ENCODE measurements at places on chromosomes 12 and 14. TPM values are rescaled to one million over a fixed set of nuclear protein-coding genes. Genes with fewer than 3 reads are reported as not detected.

The ANKRD52 gene
- total RNA-seq, result 24.6 TPM

The CEP170B gene
- 9.5 TPM for total RNA-seq

The GPR162 gene
- total RNA-seq, result 4.4 TPM

GRCh38 chr12:12701457-12701856 is 5.5 kb upstream of the GPR19 start:
- DNase-seq, result no peak

DNA sequence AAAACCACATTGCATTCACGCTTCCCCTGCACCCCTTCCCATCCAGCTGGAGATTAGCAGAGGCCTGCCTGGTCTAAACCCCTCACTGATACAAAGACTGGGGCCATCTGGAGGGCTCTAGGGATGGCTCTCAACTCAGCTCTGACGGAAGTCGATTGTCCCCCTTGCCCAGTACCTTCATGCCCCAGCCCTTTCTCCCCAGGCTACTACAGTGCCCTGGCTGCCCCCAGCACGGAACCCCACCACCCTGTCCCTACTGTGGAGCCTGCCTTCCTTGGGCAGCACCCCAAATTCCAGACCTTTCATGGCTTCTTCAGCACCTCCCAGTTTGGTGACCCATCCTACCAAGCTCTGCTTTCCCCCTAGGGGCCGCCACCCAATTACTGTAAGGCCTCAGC is 25.6 kb downstream of the ZFP36L1 start:
- DNase-seq, result no peak

GRCh38 chr12:109115758-109116610 is at the start of gene ACACB:
Gene ACACB, plus strand, starts transcription at chr12:109116587. Its CDS starts 22,819 bp downstream, at chr12:109139406.
- DNase-seq, result peak; percentile 86

DNA sequence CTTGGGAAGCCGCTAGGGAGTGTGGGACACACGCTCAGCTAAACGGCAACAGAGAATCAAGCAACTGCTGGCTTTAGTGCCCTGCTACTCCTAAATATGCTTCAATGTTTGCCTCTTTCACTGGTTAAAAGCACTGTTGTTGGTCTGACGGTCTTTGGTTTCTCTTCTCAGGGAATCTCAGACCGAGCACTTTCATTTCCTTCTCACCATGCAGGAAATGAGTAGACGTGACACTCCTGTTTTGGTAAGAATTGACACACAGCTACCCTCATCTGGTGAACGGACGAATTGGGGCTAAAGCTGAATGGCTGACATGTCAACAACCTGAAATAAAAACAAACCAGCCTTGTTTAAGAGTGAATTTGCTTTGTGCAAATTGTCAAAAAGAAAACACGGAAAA is 57.5 kb upstream of the PIWIL1 start:
- no peak for DNase-seq

DNA sequence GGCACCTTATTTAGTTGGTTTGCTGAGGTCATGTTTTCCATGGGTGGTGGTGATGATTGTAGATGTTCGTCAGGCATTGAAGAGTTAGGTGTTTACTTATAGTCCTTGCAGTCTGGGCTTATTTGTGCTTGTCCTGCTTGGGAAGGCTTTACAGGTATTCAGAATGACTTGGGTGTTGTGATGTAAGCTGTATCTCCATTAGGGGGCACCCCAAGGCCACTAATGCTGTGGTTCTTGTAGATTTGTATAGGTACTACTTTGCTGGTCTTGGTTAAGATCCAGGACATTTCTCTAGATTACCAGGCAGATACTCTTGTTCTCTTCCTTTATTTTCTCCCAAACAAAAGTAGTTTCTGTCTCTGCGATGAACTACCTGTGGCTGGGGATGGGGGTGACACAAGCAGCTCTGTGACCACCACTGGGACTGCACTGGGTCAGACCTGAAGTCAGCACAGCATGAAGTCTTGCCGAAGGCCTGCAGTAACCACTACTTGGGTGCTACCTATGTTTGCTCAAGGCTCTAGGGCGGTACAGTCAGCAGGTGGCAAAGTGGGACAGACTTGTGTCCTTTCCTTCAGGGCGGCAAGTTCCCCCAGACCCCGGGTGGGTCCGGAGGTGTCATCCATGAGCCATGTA is 35.8 kb upstream of the FBXO33 start:
- no peak for DNase-seq

All from Right ventricle myocardium superior (tissue), 1 donor.